Progenitor cell of endocrine pancreas (in vitro differentiated cells): ENCODE measurements at places on chromosomes 4 and X.

GRCh38 chrX:74421036-74421739 is at the start of gene SLC16A2:
SLC16A2 (plus strand) TSS chrX:74421493; CDS start chrX:74421638, 145 bp downstream.
- peak; percentile 42 for DNase-seq

DNA sequence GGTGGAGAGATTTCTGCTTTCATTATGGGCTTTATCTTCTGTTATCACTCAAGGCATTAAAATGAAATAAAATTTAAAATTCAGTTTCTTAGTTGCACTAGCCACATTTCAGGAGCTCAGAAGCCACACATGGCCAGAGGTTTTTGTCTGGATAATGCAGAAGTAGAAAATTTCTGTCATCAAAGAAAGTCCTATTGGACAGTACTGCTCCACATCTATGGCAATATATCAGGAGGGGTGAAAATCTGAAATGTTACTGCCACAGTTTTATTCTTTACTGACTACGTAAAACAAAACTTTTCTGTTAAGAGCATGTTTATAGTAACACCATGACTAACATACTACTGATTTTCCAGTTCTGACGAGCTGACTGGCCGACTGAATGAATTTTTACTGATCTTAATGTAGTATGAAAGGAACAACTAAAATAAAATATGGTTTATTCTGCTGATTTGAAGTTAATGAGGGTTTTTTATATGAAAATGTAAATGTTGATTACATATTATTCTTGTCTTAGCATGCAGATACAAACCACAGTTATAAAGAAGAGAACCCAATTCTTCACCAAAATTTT is 264.0 kb upstream of the HAND2 start:
- DNase-seq, result no peak

DNA sequence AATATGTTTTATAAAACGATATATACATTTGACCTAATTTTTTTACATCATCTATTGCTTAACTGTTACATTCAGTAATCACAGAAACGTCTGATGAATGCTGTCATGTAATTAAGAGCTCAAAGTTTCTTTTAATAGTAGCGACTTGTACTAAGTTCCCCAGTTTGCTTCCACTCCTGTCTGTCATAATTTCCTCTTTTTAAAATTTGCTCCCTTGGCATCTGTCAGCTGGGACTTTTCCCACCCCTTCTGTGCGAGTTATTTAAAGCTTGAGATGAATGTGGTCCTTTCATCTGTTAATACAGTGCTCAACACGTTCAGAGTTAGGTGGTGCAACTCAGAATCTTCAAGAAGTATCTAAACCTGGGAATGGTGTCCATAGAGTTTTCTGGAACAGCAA is 1.2 kb downstream of the RAP1GDS1 start:
- DNase-seq, result no peak

- DNase-seq, result no peak
These were observed 29.1 kb upstream of the GRSF1 start for GRCh38 chr4:70868778-70869177.

GRCh38 chrX:118980761-118981160 is 6.3 kb downstream of the LONRF3 start:
- no peak for DNase-seq
